ENCODE measurements at places on chromosomes 5 and 9. TPM values are rescaled to one million over a fixed set of nuclear protein-coding genes. Genes with fewer than 3 reads are reported as not detected.

- DNase-seq = no peak
Observed at GRCh38 chr5:126506079-126506478, 82.9 kb downstream of the GRAMD2B start.

DNA sequence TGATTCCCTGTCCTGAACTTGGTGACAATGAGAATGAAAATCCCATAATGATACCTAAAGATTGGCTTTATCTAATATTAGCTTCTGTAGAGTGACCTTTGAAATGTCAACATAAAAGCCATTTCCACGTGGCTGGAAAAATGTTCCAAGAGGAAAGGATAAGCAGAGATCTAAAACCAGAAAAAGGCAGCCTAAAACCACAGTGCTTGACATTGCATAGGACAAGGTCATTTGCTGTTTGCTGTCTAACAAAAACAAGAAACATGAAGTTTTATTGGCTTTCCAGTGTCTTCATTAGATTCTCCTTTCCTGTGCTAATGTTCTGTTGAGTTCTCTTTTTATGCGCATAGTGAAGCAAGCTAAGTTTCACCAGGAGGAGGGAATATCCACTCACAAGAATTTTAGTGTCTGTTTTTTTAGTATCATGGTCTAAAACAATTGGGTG, 44.6 kb downstream of the CPEB4 start:
- no peak for DNase-seq

- DNase-seq = no peak
Observed at GRCh38 chr5:180113660-180114303, 42.2 kb upstream of the RNF130 start.

GRCh38 chr5:72956324-72957140, 691 bp downstream of the FCHO2 start:
- peak; percentile 19 for DNase-seq

DNA sequence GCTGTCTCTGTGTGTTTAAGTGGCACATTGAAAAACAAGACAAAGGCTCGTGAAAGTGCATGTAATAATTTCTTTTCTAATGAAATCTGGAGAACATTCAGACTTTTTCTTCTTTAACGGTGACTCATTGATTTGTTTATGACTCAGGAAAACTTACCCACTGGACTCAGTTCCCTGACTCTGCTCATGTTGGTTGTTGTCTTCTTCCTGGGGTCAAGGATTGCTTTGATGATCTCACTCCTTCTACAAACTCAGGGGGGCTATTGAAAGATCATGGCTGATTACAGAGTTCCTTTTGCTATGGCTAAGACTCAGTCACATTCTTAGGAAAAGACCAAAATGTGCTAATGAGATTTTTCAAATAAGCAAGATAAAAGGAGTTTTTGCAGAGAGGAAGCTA, 141.1 kb upstream of the DAP start:
- no peak for DNase-seq

- DNase-seq = no peak
Observed at GRCh38 chr9:129486756-129487657, 133.9 kb downstream of the C9orf50 start.

QRFP gene
- total RNA-seq = not detected

BSPRY gene
- 0.33 TPM for total RNA-seq

TEX48 gene
- total RNA-seq = not detected

MAMDC4 gene
- total RNA-seq = 9.3 TPM
